ENCODE measurements at places on chromosomes 7 and 10.

DNA sequence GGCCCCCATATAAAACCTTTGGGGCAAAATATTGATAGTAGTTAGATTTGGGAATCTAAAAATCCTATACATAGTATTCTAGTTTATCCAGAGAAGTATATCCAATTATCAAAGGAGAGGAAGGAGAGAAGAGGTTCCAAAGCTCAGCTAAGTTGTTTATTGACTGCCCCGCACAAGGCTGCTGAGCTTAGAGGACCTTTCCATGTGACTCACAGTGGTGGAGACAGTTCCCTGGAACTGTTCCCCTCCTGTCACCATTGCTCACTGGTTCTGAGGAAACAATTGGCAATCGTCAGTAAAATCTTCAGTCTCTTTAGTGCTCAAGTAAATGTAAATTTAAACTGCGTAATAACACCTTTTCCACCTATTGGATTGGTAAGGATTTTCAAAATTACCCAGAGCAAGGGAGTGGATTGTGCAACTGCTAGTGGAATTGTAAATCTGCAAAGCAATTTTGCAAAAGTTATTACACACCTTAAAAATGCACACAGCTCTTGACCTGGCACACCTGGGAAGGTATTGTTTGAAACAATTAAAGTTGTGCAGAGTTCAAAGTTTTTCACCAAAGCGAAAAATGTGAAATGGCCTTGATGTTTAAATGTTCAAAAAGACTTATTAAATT, 63.1 kb downstream of the EEPD1 start:
- DNase-seq: no peak

DNA sequence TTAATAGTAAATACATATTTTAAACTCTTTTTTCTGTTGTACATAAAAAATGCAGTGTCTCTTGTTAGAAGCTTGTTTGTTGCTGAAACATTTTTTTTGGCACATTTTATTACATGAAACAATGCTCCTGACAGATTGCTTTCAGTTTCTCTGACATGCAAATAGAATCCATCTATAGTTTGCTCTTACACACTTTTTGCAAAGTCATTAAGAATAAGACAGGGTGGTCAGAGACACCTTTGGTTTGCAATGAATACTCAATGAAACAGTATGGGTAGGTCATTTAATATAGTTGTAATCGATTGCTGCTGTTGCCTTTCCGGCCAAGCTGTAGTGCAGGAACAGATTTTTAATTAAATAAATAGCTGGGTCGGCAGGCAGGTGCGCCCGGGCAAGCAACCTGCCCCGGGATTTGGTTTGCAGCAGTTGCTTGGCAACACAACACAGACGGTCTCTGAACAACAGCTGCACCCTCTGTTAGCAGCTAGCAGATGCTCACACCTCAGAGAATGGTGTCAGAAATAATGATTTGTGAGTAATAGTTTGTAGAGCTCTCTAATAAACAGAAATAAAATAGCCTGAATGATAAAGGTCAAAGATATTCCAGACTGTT, 115.7 kb upstream of the CACNA2D1 start:
- DNase-seq: no peak

- DNase-seq: no peak
Observed at GRCh38 chr10:132283604-132284382, 24.0 kb downstream of the STK32C start.

GRCh38 chr10:10684972-10685371, 332.7 kb upstream of the CELF2 start:
- no peak for DNase-seq

- no peak for DNase-seq
Observed at GRCh38 chr7:100053215-100053614, 3.6 kb downstream of the ZSCAN21 start.

- DNase-seq: no peak
Observed at GRCh38 chr7:34165466-34165865, 260.1 kb downstream of the BMPER start.

GRCh38 chr7:108097703-108098102, 32.5 kb downstream of the LAMB4 start:
- DNase-seq: no peak

DNA sequence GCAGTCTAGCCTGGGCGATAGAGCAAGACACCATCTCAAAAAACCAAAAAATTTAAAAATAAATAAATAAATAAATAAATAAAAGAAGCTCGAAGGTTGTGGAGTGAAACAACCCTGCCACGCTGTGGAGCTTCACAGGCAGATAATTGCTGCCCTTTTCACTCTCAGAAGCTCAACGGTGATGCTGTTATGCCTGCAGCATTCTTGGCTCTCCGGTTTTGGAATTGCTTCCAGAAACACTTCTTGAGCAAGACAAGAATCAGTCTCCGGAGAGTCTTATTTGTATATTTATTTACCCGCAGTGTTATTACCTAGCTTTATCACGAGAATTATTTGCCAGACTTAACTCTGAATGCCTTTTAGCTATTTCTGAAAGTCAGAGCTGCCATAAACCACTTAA, 40.5 kb upstream of the UBE2H start:
- no peak for DNase-seq

DNA sequence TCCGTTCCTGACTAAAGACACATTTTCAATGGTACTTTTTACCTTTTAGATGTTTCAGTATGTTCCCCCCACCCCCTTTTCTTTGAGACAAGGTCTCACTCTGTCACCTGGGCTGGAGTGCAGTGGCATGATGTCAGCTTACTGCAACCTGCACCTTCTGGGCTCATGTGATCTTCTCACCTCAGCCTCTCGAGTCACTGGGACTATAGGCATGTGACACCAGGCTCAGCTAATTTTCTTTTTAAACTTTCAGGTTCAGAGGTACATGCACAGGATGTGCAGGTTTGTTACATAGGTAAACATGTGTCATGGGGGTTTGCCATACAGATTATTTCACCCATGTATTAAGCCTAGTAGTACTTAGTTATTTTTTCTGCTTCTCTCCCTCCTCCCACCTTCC, 99.3 kb upstream of the RPA3 start:
- DNase-seq: no peak

DNA sequence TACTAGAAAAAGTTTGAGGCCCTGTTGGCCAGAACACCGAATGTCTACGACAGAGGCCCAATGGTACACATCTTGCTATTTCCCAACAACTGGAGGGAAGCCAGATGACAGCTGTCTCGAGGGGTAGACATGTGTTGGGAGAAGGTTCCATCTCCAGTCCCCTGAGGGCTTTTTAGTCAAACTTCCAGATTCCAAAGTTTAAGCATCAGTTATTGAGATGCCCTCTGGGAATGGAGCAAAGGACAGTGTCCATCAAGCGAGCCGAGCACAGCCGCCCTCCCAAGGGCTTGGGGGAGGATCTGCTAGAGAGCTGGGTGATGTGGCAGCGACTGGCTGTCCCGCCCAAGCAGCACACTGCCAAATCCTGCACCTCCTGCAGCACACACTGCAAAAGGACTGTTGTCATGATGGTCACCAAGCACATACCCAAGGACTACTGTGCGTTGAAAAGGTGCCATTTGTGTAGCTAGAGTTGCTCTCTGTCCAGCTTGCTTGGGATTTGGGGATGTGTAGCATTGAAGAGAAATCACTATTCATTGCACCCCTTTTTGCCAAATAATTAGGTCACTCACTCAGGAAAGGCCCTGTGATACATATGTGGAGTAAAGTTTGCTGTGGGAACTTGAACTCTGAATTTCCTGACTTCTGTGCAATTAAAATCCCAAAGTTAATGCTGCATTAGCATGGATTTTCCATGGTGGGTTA, 164.6 kb downstream of the TRIL start:
- DNase-seq: no peak

- no peak for DNase-seq
Observed at GRCh38 chr10:47243356-47243755, 56.6 kb upstream of the GDF10 start.

- DNase-seq: no peak
Observed at GRCh38 chr7:128022631-128023532, 8.4 kb downstream of the LRRC4 start.

GRCh38 chr10:29377333-29377961, 88.6 kb downstream of the LYZL1 start:
- DNase-seq: no peak

- no peak for DNase-seq
Observed at GRCh38 chr10:74837743-74838142, 11.3 kb downstream of the KAT6B start.

DNA sequence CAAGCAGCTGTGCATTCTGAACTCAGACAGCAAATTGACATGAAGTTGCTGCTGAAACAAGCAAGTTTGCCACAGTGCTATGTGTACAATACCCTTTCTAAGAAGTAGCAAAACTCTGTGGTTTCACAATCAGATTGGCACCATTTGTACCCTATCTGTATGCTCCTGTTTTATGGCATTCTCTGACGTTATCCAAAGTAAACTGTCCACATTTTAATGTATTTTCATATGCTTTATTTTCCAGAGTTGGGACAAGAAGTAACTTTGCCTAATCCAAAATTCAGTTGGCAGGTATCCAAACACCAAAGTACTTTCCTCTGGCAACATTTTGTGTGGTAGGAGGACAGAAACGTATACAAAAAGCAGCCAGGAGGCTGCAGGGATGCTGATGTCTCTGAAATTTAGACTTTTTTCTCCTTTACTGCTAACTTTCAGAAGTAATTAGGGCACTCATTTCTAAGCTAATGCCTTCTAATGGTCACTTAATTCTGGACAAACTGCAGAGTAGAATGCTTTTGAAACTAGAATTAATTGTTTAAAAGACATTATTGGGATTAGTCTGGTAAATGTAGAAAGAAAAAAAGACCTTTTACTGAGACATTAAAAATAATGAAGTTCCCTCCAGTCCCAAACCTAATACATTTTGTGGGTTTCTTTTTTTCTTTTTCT, 414.7 kb upstream of the NRP1 start:
- no peak for DNase-seq

DNA sequence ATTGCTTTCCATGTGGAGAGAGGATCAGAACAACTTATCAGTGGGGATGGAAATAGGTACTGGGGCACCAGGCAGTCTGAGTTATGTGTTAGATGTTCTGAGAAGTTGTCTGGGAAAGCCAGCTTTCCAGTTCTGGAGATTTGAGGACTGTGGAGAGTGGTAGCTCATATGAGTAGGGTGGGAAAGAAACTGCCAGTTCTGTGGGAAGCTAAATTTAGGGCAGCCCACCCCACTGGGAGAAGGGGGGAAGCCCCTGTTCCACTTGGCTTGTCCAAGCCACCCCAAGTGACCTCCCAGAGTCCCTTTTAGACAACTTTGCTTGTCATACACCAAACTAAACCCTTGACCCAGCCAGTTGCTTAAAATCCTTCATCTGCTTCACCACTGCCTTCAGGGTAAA, 189.5 kb downstream of the REEP3 start:
- DNase-seq: no peak

- no peak for DNase-seq
Observed at GRCh38 chr7:31267486-31267885, 73.0 kb downstream of the NEUROD6 start.

- DNase-seq: no peak
Observed at GRCh38 chr7:37344886-37345579, 103.6 kb downstream of the ELMO1 start.

GRCh38 chr7:130293521-130293920, 560 bp downstream of the CPA4 start:
- no peak for DNase-seq

DNA sequence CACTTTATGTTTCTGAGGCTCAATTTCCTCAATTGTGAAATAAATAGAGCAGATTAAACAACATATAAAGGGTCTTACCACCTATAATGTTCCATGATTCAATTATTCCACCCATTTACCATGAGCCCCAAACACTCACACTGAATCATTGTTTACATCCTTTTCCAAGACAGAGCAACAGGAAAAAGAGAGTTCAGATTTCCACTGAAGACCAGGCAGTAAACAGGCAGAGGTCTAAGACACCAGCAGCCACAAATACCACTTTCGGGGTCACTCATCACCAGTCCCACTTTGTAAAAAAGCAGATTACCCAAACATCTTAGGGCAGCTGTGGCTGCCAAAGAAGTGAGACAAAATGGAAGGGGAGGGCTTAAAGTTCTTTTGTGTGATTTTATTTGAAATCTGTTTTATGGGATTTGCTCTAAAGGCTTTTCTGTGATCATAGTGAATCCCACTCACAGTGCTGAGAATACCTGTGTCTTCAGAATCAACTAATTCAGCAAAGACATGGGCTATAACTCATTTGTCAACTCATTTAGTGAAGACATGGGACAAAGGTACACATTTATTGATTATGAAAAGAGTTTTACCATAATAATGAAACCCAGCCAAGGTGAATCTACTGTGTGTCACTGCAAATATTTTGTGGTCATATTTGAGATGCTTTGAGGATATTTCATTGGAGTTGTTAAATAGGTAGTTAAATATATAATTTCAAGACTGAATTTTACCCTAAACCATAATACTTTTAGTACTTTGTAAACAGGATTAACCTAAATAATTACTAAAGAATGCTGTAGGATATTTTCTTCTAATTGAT, 24.8 kb upstream of the DLD start:
- DNase-seq: no peak

GRCh38 chr7:101186844-101187428, 6.8 kb upstream of the NAT16 start:
- no peak for DNase-seq

GRCh38 chr10:121027371-121027770, 176.2 kb downstream of the WDR11 start:
- DNase-seq: no peak

DNA sequence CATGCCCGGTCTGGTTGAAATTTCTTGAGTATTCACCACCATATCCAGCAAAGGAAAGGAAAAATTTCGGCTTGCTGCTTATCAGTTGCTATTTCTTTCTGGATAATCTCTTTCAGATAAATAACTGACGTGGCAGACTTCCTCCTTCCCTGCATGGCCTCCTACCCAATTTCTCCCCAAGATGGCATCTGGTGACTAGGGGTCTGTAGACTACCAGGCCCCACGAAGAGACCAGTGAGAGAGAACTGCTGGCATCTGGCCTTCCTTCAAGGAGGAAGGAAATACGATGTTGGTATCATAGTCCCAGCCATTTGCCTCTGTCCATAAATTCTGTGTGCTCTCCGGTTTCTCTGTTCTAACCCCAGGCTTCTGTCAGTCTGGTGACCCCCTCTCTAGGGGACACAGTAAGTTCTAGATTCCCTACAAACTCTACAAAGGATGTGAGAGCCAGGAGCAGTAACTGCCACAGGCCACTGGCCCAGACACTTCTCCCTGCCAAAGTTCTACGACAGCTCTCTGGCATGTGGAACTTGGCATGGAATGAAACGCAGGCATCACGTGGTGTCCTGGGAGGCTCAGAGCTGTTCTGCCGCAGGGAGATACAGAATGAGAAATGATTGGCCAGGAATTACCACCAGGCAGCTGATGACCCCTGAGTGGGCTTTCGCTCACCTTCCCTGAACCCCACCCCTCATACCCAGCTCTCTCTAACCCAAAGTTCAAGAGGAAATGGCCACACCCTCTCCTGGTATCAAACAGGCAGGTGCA, 30.0 kb upstream of the MSRB2 start:
- DNase-seq: no peak

GRCh38 chr10:92801978-92802872, 46.1 kb upstream of the EXOC6 start:
- no peak for DNase-seq

DNA sequence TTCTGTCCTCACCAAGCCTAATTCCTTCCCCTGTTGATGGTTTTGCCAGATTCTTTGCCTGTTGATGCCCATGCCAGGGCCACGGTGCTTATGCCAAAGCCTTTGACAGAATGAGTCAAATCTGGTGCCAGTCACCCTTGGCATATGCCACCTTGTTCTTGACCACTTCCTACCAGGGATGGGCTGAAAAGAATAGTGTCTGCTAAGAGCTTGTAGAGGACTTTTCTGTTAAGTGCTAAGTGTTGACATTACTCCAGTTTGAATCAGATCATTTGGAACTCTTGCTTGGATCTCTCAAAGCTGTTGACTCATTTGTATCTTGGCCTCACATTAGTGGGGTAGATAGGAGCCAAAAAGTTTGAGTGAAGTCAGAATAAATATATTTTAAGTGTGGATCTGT, 661.2 kb downstream of the AUTS2 start:
- DNase-seq: no peak

Measured in activated T-cell treated with anti-CD3 and anti-CD28 coated beads for 4 hours (primary cell).